Stimulated activated memory B cell treated with anti-CD40 and anti-IgM and Interleukin-4, amounts not matched to agents 10 μg/mL and 1 μg/mL and 100 μg/mL, for 72 hours (primary cell): ENCODE measurements at places on chromosomes 1 and 21.
A peak's percentile ranks its signal among the peaks of the same experiment; 100 is the strongest.

- ATAC-seq = no peak
Observed at GRCh38 chr1:184218458-184219075, 167.0 kb downstream of the TSEN15 start.

GRCh38 chr1:48069662-48070395 is 72.6 kb upstream of the TRABD2B start:
- ATAC-seq = no peak

DNA sequence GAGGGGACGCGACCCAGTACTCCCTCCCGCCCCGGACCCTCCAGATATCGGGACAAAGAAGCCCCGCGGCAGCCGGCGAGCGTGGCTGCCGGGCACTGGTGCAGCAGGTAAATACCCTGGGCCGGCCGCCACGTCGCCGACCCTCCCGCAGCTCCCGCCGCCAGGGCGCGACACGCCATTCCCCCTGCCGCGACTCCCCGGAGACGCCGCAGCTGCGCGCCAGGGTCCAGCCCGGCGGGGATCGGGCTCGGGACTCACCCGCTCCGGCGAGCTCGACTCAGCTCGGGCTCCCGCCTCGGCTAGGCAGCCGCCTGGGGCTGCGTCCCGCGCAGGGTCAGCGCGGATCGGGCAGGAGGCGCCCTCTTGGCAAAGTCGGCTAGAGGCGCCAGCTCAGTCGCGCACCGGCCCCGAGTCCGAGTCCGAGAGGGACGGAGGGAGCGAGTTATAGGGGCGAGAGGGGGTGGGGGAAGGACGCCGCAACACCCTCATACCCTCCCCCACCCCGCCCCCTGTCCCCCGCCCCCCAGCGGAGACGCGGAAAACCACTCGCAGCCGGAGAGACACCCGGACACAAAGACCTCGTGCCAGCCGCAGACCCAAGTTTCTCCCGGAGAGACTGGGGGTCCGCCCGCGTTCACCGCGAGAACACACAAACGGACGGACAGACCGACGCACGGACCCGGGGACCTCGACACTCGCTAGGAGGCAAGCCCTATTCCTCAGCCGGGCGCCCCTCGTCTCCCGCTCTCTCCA is 985 bp downstream of the SYT6 start:
- no peak for ATAC-seq

DNA sequence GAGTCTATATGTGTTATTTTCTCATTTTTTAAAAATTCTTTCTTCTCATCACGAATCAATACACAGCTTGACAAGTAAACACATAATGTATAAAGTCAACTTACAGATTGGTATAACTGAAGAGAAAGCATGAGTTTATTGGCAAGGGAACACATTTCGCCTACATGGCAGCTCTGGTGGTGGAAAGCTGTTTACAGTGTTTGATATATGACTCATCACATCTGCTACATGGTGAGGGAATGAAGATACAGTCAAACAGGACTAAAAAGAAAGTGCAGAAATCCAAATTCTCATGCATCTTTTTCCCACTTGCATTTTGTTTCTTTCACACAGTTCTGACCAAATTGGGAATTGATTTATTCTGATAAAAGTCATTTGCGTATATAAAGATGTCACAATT is 122.2 kb upstream of the ADGRL4 start:
- no peak for ATAC-seq

- no peak for ATAC-seq
Observed at GRCh38 chr1:215844777-215845176, 277.7 kb downstream of the KCTD3 start.

GRCh38 chr1:110243574-110243973 is 33.5 kb downstream of the KCNC4 start:
- peak; percentile 92 for ATAC-seq

DNA sequence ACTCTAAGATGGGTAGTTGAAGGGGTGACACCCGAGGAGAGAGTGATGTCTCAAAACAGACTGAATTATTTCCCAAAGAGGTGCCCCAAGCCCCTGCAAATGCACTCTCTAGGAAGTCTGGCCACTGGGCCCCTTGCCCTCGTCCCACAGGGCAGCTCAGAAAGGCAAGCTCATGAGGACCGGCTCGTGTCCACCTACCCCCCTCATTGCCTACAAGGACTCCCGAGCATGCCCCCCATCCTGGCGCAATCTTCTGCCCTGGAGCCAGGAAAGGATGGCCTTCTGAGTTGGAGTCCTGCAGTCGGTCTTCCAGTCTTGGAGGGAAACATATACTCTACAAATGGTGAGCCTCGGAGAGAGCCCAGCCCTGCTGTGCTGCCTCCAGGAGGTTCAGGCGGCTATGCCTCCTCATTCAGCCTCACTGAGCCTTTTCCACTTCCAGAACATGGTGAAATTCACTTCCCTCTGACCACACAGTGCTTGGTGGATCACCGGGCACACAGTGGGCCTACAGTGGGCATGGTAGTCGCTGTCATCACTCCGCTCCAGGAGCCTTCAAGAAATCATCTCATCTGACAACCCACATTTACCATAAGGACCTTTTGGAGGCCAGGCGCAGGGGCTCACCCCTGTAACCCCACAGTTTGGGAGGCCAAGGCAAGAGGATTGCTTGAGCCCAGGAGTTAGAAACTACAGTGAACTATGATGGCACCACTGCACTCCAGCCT is 5.8 kb upstream of the WNT3A start:
- ATAC-seq = no peak

DNA sequence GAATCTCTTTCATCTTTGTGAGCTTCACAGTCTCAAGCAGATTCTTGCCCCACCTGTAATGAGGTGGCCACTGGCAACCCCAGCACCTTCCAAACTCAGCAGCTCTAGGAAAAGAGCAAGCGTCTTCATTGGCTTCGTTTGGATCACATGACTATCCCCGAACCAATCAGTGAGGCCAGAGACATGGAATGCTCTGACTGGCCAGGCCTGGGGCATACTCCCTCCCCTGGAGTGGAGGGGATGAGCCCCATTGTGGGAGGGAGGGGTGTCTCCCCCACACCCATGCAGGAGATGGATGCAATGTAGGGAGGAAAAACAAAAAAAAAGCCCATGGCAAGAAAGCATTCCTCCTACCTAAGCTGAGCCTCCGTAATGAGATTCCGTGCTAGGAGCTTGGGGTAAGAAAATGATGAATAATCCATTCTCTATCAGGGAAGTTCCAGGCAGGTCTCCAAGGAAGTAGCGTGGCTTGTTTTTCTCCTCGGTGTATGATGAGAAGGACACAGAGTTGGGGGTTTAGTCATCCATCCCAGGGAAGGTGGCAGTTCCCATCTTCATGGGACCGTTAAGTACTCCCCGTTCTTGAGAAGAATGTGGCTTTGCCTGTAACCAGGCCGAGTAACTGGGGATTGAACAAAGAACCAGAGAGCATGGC is 32.7 kb downstream of the FHAD1 start:
- ATAC-seq = no peak

DNA sequence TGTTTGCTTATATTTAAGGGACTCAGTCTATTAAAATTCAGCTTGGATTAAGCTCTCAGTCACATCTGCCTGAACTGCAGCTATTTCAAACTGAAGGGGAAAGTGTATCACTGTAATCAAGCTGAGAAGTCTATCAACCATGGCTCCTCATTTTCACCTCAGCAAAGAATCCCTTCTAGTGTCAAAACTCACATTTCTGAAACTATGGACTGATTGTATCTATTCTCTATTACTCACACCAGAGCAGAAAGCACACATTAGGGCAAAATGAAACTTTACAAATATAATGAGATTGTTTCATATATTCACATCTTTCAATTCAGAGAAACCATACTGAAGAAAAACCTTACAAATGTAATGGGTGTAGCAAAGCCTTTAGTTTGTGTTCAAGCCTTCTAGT is 14.6 kb upstream of the C1orf146 start:
- ATAC-seq = no peak

DNA sequence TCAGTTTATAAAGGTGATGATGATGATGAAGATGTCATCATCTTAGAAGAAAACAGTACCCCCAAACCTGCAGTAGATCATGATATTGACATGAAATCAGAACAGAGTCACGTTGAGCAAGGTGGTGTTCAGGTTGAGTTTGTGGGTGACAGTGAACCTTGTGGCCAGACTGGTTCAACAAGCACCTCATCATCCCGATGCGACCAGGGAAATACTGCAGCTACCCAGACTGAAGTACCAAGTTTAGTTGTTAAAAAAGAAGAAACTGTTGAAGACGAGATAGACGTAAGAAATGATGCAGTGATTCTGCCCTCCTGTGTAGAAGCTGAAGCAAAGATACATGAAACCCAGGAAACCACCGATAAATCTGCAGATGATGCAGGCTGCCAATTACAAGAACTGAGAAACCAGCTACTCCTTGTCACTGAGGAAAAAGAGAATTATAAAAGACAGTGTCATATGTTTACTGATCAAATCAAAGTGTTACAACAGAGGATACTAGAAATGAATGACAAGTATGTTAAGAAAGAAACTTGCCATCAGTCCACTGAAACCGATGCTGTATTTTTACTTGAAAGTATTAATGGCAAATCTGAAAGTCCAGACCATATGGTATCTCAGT is 16.0 kb upstream of the CHAF1B start:
- ATAC-seq = no peak

DNA sequence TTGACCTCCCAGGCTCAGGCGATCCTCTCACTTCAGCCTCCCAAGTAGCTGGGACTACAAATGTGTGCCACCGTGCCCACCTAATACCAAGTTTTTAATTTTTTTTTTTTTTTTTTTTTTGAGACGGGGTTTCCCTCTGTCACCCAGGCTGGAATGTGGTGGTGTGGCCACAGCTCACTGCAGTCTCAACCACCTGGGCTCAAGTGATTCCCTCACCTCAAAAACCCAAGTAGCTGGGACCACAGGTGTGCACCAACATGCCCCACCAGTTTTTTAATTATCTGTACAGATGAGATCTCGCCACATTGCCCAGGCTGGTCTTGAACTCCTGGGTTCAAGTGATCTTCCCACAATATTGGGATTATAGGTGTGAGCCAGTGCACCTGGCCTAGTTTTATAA is 22.7 kb downstream of the PTP4A2 start:
- ATAC-seq = no peak

DNA sequence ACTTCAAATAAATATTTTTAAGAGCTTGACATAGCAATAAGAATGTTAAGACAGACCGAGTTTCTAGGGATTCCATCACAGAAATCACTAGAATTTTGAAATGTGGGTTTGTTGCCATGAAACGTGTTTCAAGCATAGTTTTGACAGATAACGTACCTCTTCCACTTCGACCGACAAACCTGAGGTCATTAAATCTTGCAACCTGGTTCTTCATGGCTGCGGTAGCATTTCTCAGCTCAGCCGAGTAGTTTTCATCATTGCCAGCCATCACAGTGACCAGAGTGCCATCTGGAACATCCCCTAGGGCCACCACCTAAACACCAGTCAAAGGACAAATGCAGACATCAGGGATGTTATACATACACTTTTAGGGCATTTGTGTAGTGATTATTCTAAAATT is 168.7 kb downstream of the RUNX1 start:
- no peak for ATAC-seq

- ATAC-seq = no peak
Observed at GRCh38 chr1:35530168-35530567, 27.0 kb downstream of the KIAA0319L start.

DNA sequence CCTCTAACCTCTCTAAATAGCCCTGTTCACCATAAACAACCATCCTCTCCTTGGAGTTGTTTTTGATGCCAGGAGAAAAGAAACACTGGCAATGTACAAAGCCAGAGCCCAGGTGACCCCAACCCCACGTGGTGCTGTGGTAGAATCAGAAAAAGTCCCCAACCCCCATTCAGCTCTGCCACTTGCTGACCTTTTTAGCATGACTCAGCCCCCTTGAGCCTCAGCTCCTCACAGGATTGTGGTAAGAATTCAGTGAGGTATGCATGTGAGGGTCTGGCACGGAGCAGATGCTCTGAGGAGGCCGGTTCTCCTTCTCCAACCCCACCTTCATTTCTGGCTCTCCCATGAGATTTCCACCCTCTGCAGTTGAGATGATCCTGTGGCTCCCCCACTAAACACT is 11.1 kb upstream of the CHI3L1 start:
- no peak for ATAC-seq

- ATAC-seq = no peak
Observed at GRCh38 chr1:44436401-44437106, 31.5 kb downstream of the RNF220 start.

- ATAC-seq = no peak
Observed at GRCh38 chr1:238323490-238323889, 432.8 kb upstream of the ZP4 start.

DNA sequence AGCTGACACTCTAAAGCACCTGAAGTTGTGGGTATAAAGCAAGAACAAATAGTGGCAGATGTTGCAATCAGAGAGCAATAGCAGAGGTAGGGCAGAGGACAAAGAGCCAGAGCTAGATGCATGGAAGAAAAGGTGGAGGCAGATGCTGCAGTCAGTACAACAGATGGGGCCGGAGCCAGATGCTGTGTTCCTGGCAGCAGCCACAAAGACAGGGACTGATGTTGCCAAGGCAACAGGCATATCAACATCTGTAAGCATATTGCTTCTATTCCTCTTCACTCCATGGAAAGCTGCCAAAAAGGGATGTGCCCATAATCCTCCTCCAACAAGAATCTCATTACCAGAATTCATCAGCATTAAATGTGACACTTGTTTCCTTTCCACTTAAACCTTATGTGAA is 108.0 kb downstream of the TNNI3K start:
- no peak for ATAC-seq

DNA sequence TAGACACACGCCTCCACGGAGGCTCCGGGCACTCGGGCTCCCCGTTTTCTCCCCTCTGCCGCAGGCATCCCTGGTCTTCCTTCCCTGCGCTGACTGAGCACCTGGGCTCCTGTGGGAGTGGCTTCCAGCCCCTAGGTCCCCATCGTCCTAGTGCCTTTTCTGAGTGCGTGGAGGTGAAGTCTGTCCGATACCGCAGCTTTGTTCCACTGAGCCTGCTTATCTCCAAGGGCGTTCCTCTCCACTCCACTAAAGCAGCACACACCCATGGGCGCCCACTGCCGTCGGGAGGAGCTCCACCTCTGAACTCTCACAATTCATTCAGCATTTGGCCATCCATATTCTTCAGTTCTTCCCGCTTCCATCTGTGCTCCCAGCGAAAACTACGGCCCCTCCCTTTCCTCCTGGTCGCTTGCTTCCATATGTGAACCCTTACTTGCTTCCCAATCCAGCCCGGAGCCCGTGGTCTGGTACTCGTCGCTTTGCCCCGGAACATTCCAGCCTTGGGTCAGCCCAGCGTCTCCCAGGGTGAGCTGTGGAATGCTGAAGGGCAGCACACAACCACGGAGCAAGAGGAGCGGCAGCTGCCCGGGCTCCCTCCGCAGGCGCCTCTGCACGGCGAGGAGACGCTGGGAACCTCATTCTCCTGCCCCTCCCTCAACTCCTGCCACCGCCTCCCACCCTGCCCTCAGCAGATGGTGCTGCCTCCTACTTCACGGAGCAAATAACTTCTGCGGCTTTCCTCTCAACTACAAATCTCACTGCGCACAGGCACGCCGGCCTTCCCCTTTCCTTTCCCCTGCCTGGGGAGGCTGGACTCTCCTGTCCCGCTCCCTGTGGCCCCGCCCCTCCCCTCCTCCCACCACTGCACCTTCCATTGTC is 27.5 kb downstream of the ATP8B2 start:
- peak; percentile 82 for ATAC-seq

- ATAC-seq = no peak
Observed at GRCh38 chr1:3483801-3484444, 29.5 kb downstream of the ARHGEF16 start.
